ENCODE measurements at places on chromosomes 6 and 20.

DNA sequence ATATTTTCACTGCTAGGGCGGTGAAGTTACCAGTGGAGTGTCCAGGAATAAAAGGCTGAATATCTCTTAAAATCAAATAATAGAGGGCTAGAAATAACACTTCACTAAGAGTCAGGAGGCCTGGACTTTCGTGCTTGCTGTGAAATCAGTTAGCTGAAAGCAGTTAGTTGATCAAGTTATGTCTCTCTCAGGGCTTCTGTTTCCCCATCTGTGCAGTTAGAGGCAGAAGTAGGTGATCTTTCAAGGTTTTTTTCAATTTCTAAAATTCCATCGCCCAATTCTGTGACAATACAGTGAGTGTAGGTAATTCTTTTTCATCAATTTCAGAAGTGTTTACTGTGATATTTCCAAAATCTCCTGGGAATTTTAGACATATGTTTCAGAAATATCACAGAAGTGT lies 72.5 kb upstream of the GLP1R start:
- DNase-seq, result no peak

GRCh38 chr6:124054034-124054433 lies 250.4 kb downstream of the NKAIN2 start:
- no peak for DNase-seq

- no peak for DNase-seq
Observed at GRCh38 chr6:158439255-158439654, 120.6 kb upstream of the TMEM181 start.

DNA sequence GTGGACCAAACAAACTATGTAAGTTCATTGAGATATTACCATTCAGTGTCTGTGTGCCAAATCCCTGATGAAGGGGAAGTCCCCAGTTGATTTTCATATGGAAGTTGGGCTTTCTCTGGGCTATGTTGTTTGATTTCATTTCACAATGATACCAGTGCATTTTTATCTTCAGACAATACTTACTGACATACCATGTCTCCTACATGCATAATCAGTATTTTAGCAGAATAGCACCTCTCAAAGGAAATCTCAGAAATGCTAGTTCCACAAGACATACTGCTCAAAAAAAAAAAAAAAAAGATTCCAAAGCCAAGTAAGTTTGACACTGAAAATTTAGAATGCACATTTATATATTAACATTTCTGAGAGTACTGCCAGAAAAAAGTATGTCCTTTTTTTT lies 168.8 kb upstream of the RNF217 start:
- no peak for DNase-seq

GRCh38 chr6:97026298-97026697 lies 101.8 kb downstream of the KLHL32 start:
- DNase-seq, result no peak

GRCh38 chr6:39453956-39454524 lies 131.5 kb upstream of the KCNK16 start:
- no peak for DNase-seq

- DNase-seq, result no peak
Observed at GRCh38 chr6:131789219-131789618, 18.6 kb upstream of the ENPP1 start.

DNA sequence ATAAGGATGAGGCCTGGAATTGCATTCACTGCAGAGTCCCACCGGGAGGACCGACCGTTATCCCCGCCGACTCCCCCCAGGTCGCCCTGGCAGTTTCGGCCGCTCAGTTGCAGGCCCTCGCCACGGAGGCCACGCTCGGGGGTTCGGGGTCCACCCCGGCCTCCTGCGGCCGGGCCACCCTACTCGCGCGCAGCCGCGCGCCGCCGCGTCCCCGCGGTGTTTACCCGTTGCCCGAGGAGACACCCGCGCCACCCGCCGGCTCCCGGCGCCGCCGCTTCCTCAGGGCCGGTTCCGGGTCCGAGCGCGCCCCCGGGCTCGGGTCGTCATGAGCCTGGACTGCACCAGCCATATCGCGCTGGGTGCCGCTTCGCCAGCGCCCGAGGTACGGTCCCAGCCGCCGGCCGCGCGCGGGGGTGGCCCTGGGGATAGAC lies at the start of gene CCDC170:
TSS of gene CCDC170 (plus strand) at position 214 of the 431 bp plus-strand sequence. CDS start at position 326, 112 bp downstream.
- no peak for DNase-seq

- DNase-seq, result no peak
Observed at GRCh38 chr6:149271348-149272340, 45.9 kb upstream of the TAB2 start.

DNA sequence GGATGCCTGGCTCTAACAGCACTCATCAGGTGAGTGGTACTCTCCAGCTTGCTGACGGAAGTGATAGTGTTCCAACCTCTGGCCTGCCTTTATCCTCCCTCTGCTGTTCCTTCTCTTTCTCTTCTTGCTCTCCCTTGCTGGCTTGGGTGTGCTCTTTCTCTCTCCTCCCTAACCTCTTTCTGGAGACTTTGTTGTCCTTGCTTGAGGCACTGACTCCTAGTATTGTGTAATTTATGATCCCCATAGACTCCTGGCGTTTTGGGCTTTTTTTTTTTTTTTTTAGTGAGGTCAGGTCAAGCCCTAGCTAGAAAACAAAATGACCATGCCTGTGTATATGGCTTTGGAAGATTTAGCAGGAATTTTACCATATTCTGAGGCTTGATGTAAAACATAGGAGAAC lies 84.7 kb upstream of the MRAP2 start:
- no peak for DNase-seq

GRCh38 chr6:74467533-74468215 lies 738.2 kb downstream of the COL12A1 start:
- DNase-seq, result no peak

- no peak for DNase-seq
Observed at GRCh38 chr6:5059036-5059896, 25.9 kb upstream of the PPP1R3G start.
